Upper lobe of left lung (tissue), 6 donors: ENCODE measurements at places on chromosomes 2 and 18.

- no peaks in the 10 kb centered on the region for H3K36me3 ChIP-seq
- no peak overlapping the region for H3K4me3 ChIP-seq
- DNase-seq: no peak
- H3K4me1 ChIP-seq: peaks cover 32% of the 10 kb centered on the region
Observed at GRCh38 chr2:74864728-74865722, 31.1 kb downstream of the HK2 start.

DNA sequence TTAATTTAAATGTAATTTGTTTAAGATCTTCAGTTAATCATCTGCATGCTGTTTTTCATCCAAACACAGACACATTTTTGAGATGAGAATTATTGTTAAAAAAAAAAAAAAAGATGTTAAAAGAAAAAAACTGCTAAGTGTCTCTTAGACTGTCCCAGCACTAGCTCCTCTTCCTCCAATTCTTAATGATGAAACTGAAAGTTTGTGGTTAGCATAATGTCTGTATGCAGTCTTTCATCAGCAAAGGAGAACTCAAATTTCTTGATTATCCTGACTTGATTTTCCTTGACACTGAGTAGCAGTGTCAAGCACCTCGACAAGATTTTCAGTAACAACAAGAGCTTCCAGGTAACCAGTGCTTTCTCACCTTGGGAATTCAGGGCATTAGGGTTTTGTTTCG, 274.4 kb downstream of the LRRTM1 start:
- no peaks in the 10 kb centered on the region for H3K36me3 ChIP-seq
- H3K4me3 ChIP-seq: no peak overlapping the region
- H3K27me3 ChIP-seq: no peaks in the 10 kb centered on the region
- no peak for DNase-seq
- H3K27ac ChIP-seq: no peak overlapping the region
- H3K4me1 ChIP-seq: no peaks in the 10 kb centered on the region

DNA sequence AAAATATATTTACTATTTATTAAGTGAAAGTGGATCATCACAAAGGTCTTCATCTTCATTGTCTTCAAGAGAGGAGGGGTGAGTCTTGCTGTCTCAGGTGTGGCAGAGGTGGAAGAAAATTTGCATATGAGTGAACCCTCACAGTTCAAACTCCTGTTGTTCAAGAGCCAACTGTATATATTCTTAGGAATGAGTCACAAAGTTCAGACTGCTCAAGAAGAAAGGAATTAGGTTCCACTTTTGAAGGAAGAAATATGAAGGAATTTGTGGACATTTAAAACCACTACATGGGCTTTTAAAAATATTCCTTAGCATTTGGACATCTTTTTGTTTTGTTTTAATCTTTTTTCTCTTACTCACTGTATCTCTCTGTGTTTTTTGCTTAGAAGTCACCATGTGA, 212.6 kb downstream of the INSIG2 start:
- no peaks in the 10 kb centered on the region for H3K4me1 ChIP-seq
- no peaks in the 10 kb centered on the region for H3K27me3 ChIP-seq
- H3K4me3 ChIP-seq: no peak overlapping the region
- no peaks in the 10 kb centered on the region for H3K36me3 ChIP-seq

- no peak overlapping the region for H3K4me3 ChIP-seq
- no peak overlapping the region for H3K27ac ChIP-seq
- DNase-seq: no peak
- H3K4me1 ChIP-seq: no peaks in the 10 kb centered on the region
- no peaks in the 10 kb centered on the region for H3K36me3 ChIP-seq
Observed at GRCh38 chr18:42274488-42275137, 319.6 kb downstream of the PIK3C3 start.

- H3K27me3 ChIP-seq: no peaks in the 10 kb centered on the region
- no peaks in the 10 kb centered on the region for H3K36me3 ChIP-seq
- H3K27ac ChIP-seq: no peak overlapping the region
- no peak overlapping the region for H3K4me3 ChIP-seq
- no peak for DNase-seq
Observed at GRCh38 chr2:160200921-160201320, 849 bp upstream of the ITGB6 start.

DNA sequence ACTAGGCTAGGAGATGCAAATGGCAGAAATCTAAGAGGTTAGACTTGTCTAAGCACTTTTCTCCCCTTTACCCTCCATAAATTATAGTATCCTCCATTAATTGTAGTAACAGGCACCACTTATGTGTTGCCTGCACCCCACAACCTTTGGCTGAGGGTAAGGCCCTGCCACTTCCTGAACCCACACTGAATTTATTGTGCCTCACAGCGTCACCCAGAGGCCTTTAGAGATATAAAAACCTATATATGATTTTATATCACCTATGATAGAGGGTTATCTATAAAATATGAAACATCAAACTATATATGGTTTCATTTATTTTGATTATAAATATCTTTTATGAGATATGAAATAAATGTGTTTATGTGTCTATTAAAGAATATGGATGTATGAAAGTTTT, 2.6 kb downstream of the UGT1A9 start:
- H3K4me1 ChIP-seq: no peaks in the 10 kb centered on the region
- H3K27me3 ChIP-seq: no peaks in the 10 kb centered on the region
- no peak overlapping the region for H3K4me3 ChIP-seq
- H3K36me3 ChIP-seq: no peaks in the 10 kb centered on the region
- no peak overlapping the region for H3K27ac ChIP-seq

GRCh38 chr2:217683106-217683870, 319.5 kb downstream of the TNS1 start:
- no peak overlapping the region for H3K4me3 ChIP-seq
- H3K27me3 ChIP-seq: no peaks in the 10 kb centered on the region
- no peaks in the 10 kb centered on the region for H3K36me3 ChIP-seq
- no peak overlapping the region for H3K27ac ChIP-seq
- H3K4me1 ChIP-seq: peaks cover 3% of the 10 kb centered on the region
- DNase-seq: no peak

GRCh38 chr2:230868161-230868946, 3.6 kb downstream of the ITM2C start:
- H3K4me1 ChIP-seq: peaks cover 21% of the 10 kb centered on the region
- peak; percentile 44 for DNase-seq
- no peak overlapping the region for H3K4me3 ChIP-seq
- no peaks in the 10 kb centered on the region for H3K27me3 ChIP-seq
- H3K36me3 ChIP-seq: no peaks in the 10 kb centered on the region

- H3K27me3 ChIP-seq: no peaks in the 10 kb centered on the region
- no peak overlapping the region for H3K27ac ChIP-seq
- no peak overlapping the region for H3K4me3 ChIP-seq
- no peaks in the 10 kb centered on the region for H3K4me1 ChIP-seq
- no peak for DNase-seq
Observed at GRCh38 chr2:96427917-96428316, 77.2 kb downstream of the NEURL3 start.

GRCh38 chr2:200847269-200847668, 17.2 kb downstream of the CLK1 start:
- no peaks in the 10 kb centered on the region for H3K4me1 ChIP-seq
- H3K36me3 ChIP-seq: peaks cover 8% of the 10 kb centered on the region
- DNase-seq: no peak
- no peak overlapping the region for H3K4me3 ChIP-seq
- H3K27me3 ChIP-seq: no peaks in the 10 kb centered on the region

GRCh38 chr2:134410006-134410405, 156.1 kb downstream of the MGAT5 start:
- no peaks in the 10 kb centered on the region for H3K36me3 ChIP-seq
- no peak for DNase-seq
- H3K27ac ChIP-seq: no peak overlapping the region
- no peaks in the 10 kb centered on the region for H3K27me3 ChIP-seq
- no peak overlapping the region for H3K4me3 ChIP-seq

DNA sequence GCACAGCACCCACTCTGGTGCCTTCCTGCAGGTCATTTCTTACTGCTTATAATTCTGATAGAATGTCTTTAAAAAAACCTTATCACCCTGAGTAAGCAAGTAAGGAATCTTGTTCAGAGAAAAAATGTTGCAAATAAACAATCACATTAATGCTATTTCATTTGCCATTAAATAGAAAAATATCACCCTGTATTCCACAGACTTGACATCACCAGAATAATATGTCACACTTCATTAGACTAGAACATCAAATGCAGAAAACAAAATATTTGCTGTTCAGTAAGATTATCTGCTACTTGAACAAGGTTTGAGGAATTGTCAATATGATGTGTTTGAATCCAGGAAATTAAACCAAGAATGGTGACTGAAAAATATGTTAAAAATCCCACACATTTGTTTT, 236.6 kb upstream of the MMADHC start:
- no peaks in the 10 kb centered on the region for H3K4me1 ChIP-seq
- no peaks in the 10 kb centered on the region for H3K27me3 ChIP-seq
- no peak for DNase-seq
- no peak overlapping the region for H3K27ac ChIP-seq

DNA sequence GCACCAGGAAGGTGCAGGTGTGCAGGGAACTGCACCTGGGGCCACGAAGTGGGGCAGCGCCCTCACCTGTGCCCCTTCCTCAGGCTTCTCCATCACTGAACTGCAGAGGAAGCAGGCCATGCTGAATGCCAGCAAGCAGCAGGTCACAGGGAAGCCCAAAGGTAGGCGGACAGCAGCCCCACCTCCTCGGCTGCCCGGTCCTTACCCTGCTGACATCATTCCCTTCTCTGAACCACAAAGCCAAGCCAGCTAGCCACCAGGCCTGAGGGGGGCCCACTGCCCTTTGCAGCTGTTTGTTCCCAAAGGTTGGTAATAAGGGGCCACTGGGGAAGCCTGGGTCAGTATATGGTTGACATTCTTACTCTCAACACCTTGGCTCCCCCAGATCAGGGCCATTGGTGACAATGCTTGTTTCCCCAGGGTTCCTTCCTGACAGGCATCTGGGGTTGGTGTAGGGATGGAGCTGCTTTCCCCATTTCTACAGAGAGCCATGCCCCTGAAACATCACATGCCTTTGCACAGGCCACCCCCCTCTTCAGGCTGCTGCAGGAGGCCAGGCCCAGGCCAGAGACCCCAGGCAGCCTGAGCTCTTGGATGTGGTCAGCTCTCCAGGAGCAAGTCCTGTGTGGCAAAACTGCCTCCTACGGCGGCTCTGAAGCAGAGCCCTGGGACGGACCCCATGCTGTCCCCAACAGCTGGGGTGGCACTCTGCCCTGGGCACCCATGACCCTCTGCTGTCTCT, 47.8 kb downstream of the FAM168B start:
- H3K4me3 ChIP-seq: no peak overlapping the region
- no peaks in the 10 kb centered on the region for H3K27me3 ChIP-seq
- DNase-seq: no peak
- peaks cover 43% of the 10 kb centered on the region for H3K36me3 ChIP-seq
- no peak overlapping the region for H3K27ac ChIP-seq

DNA sequence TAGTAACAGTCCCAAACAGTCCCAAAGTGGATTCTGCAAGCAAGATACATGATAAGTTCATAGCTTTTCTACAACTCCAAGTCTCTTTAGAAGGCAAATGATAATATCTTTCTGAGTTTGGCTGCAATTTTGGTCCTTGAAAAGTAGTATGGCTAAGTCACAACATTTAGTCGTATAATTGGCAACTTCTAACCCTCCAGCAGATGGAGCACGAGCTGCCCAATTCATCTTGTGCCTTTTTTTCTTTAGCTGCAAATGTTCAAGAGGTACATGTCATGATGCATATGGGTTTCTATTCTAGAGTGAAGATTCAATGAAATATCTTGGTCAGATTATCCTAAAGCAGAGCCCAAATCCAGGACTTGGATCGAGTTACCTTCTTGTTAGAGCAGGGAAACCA, 127.0 kb upstream of the KLHL14 start:
- H3K36me3 ChIP-seq: no peaks in the 10 kb centered on the region
- H3K4me3 ChIP-seq: no peak overlapping the region
- H3K27ac ChIP-seq: no peak overlapping the region
- no peak for DNase-seq

DNA sequence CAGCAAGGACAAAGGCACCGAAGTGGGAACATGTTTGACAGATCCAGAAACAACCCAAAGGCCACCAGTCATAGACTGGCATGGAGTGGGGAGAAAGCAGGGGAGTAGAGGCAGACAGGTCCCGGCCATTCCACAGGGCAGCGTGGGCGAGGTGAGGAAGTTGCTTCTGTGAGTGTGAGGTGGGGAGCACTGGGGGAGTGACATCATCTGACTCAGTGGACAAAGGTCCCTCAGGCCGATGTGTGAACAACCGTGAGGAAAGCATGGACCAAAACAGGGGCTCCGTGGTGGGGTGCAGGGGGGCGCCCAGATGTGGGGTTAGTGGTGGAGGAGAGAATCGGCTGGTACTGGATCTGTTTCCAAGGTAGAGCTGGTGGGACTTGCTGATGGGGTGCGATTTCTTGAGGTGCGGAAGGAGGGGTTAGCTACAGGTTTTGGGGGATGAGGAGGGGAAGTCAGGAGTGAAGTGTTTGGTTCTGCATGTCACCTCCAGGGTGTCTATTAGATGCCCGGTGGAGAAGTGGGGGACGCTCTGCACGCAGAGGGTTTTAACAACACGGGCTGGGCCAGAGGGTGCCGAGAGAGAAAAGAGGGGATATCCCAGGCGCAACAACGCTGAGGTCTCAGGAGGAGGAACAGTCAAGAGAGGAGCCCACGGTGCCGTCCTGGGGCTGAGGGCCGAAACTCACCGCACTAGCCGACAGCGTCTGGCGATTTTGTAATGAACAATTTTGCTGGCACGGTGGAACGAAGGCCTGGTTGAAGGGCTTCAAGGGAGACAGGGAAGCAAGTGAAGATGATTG, 2.5 kb upstream of the SFT2D3 start:
- DNase-seq: no peak
- no peaks in the 10 kb centered on the region for H3K27me3 ChIP-seq
- H3K4me3 ChIP-seq: no peak overlapping the region
- no peak overlapping the region for H3K27ac ChIP-seq

GRCh38 chr18:75869162-75869561, 441.7 kb upstream of the SMIM21 start:
- no peaks in the 10 kb centered on the region for H3K27me3 ChIP-seq
- no peaks in the 10 kb centered on the region for H3K4me1 ChIP-seq
- H3K27ac ChIP-seq: no peak overlapping the region
- no peak for DNase-seq
- H3K36me3 ChIP-seq: no peaks in the 10 kb centered on the region

DNA sequence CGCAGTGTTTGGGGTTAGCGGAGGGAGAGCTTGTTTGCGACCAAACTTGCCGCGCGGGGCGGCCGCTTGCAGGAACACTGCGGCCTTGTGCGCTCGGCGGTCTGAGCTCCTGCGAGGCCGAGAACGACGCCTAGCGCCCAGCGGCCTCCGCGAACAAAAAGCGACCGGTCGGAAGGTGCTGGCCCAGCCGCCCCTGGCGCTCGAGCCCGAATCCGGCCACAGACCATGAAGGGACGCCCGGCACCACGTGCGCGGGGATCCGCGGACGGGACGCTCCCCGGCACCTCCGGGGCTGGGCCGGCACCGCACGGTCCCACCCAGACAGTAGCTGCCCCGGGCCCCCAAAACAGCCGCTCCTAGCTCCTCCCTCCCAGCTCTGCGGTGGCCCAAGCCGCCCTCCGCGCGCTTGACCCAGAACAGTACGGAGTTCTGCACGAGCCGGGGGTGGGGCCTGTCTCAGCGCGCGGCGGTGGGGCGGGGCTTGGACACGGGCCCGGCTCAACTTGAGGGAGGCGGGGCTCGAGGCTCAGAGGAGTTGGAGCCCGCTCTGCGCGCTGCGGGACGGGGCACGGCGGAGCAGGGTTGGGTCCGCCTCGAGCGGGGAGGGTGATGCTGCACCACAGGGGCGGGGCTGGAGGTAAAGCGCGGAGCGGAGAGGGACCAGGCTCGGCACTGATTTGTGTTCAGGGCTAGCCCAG, 664 bp upstream of the IMPA2 start:
- H3K27ac ChIP-seq: peak overlapping the region; percentile 92
- H3K36me3 ChIP-seq: no peaks in the 10 kb centered on the region
- peak; percentile 100 for DNase-seq
- no peaks in the 10 kb centered on the region for H3K27me3 ChIP-seq
- peaks cover 33% of the 10 kb centered on the region for H3K4me1 ChIP-seq

GRCh38 chr2:130760754-130761751, 5.7 kb downstream of the AMER3 start:
- H3K27ac ChIP-seq: no peak overlapping the region
- peaks cover 3% of the 10 kb centered on the region for H3K4me1 ChIP-seq
- no peak overlapping the region for H3K4me3 ChIP-seq
- H3K36me3 ChIP-seq: no peaks in the 10 kb centered on the region
- DNase-seq: no peak
